AML-193 (cell line): ENCODE measurements at places on chromosomes 1 and 21.

DNA sequence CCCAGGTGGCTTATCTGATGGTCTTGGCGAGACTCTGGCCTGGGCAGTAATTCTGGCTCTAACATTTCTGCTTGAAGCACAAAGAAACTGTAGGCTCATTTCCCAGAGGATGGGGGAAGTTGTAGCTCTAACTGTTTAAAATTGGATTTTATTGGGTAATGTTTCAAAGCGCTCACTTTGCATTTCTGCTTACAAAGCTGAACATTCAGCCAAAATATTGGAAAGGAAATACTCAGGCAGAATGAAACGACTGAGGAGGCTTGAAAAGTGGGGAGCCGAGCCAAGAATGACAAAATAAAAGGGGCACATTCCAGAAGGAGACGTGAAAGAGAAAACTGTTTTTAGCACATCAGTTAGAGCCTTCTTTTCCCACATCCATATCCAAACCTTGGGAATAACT, 202.6 kb downstream of the GRIK1 start:
- DNase-seq: no peak

- no peak for DNase-seq
These were observed 143.7 kb downstream of the PLPP3 start for GRCh38 chr1:56435434-56436262.

- peak; percentile 41 for DNase-seq
These were observed 152.6 kb downstream of the ZC3H11B start for GRCh38 chr1:219460081-219460895.

DNA sequence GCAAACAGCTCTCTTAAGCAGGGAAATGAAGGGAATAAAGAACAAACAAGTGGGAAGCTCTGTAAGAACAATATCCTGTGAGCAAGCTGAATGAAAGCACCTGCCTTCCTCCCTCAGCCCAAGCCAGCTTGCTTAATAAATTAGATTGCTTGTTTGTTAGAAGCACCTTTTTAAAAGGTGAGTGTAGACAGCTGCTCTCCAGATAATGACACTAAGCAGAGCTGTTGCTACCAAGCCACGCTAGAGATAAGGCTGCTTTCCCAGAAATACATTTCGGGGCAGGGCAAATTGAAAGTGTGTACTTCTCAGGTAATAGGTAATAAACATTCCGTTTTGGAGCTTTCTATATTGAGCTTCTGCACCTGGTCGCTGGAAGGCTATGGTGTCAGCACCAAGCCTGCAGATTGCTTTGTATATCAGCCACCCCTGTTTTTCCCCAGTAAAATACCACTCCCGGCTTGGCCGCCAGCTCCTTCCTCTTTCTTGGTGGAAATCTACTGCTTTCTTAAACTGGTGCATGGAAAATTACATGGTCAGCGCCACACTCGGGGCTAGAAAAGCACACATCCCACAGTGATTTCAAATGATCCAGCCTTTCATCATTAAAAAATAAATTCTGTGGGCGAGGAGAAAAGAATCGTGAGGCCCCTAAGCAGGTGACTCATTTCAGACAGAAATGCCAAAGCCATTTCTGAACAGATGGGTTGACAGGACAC, 151.3 kb downstream of the ETS2 start:
- no peak for DNase-seq

- DNase-seq: no peak
These were observed 121.6 kb downstream of the GLIS1 start for GRCh38 chr1:53617382-53617781.
